GM03348 (cell line): ENCODE measurements at places on chromosomes 7 and 10.

DNA sequence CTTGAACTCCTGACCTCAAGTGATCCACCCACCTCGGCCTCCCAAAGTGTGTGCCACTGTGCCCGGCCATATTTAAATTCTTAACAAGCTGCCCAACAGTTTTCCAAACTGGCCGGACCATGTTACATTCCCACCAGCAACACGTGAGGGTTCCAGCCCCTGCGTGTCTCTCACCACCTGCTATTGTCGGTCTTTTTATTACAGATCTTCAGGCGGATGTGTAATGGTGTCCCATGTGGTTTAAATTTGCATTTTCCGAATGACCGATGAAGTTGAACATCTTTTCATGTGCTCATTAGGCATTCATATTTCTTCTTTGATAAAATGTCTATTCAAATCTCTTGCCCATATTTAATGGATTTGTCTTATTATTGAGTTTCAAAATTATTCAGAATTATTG, 11.5 kb downstream of the ELFN1 start:
- no peak for DNase-seq

DNA sequence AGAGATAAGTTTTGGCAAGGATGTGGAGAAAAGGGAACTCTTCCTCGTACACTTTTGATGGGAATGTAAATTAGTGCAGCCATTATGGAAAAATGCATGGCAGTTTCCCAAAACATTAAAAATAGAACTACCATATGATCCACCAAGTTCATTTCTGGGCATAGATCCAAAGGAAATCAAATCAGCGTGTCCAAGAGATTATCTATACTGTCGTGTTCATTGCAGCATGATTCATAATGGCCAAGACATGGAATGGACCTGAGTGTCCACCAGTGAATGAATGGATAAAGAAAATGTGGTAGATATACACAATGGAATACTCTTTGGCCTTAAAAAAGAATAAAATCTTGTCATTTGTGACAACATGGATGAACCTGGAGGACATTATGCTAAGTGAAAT, 70.3 kb upstream of the RSU1 start:
- DNase-seq, result no peak

GRCh38 chr10:5269791-5270190, 73.2 kb downstream of the AKR1C4 start:
- DNase-seq, result no peak

- no peak for DNase-seq
Measured at GRCh38 chr7:158127241-158127640, 460.4 kb downstream of the PTPRN2 start.

DNA sequence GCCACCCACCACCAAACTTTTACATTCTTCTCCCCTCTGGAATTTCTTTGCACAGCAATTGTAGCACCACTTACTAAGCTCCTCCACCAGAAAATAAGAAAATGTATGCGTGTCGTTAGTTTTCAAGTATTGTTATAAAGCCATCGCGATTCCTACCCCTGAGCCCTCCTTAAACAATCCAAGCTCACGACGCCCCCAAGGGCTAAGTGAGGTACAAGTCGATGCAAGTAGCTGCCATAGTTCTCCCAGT, 1.3 kb downstream of the FRAT2 start:
- DNase-seq, result no peak

- DNase-seq, result no peak
Measured at GRCh38 chr10:71080381-71081228, 131.8 kb upstream of the UNC5B start.

DNA sequence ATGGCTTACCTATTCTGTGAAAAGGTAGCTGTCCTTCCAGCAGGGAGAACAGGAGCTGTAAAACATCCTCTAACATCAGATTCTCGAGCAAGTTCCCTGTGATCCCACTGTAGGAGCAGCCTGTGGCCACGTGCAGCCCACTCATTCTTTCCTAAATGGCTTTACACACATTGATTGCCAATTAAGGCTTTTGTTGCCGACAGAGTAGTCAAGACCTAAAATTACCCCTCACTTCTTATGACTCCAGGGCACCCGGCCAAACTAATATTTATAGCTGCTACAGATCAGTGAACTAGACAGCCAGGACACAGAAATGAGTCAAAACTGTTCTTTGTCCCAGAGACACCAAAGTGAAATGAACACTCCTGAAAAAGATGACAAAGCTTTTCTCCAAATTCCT, 832.1 kb downstream of the SORCS3 start:
- no peak for DNase-seq

- no peak for DNase-seq
Measured at GRCh38 chr10:44828508-44829142, 82.5 kb upstream of the TMEM72 start.

DNA sequence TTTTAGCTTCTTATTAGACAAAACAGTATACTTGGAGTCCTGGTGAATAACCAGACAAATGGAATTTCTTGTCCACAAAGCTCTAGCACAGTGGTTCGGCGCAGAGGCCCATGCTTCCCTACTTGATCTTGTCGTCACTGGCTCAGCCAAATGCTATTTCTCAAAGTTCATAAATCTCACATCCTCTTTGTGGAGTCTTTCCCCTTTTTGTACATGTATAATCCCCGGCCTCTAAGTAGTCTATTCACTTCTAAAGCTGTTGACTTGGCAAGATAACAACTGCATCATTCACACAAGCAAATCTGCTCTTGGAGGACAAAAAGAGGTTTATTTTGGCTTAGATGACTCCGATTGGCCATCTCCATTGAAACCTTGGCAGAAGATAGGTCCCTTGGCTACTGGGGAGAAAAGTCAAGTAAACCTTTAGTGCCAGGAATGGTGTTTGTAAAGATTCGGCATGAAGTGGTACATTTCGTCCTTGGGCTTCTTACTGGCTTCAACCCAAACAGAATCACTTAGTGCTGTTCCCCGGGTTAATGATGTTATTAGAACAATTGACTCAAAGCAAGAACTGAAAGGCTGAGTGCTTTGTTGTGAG, 5.1 kb upstream of the AKR1E2 start:
- DNase-seq, result no peak

- DNase-seq, result no peak
Measured at GRCh38 chr10:15802375-15802949, 57.8 kb downstream of the MINDY3 start.

DNA sequence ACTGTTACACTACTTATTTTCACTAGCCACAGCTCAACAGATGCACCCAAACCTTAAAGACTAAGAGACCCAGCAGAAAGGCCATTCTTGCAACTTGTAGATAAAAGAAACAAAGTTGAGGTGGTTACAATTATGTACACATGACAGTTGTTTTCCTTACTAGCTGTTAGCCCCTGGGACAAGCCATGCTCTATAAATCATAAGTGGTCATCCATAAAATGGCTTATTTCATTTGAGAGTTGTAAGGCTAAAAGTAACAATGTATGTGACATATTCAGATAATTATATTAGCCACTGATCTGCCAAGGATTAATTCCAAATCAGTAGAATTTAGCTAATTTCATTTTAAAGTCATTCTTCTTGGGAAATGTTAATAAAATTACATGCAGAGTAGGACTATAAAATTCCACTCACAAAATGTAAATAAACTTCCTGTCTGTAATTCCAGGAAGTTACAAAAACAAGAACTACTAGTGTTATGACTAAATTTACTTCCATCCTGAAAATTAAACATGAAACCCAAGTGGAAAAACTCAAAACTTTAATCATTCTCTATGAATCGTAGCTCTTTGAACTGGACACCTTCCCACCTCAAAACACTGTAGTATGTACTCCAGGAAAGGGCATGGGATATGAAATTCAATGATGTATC, 13.3 kb downstream of the SLC37A3 start:
- no peak for DNase-seq

DNA sequence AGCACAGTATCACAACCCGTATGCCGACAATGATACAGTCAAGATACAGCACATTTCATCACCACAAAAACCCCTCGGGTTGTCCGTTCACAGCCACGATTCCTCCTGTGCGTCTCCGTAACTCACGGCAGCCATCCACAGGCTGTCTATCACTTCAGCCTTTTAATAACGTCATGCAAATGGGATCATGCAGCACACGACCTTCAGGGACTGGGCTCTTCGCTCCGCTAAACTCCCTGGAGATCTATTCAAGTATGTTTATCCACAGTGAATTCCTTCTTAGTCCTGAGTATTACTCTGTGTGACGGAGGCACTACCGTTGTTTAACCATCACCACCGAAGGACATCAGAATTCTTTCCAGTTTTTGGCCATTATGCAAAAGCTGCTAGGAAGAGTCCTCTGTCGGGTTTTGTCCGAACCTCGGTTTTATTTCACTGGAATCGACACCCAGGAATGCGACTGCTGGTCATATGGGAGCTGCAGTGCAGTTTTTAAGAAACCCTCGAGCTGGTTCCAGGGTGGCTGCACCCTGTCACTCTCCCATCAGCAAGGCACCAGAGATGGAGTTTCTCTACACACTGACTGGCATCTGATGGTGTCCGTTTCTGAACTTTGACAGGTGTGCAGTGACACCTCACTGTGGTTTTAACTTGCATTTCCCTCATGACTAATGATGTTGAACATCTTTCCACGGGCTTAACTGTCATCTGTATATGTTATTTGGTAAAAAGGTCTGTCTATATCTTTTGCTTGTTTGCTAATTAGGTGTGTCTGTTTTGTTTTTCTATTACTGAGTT, 193.6 kb downstream of the MAD1L1 start:
- no peak for DNase-seq

GRCh38 chr10:75957314-75958120, 526.1 kb downstream of the LRMDA start:
- no peak for DNase-seq

GRCh38 chr10:34626158-34626880, 188.8 kb downstream of the PARD3 start:
- DNase-seq, result peak; percentile 15

GRCh38 chr7:43868681-43869005, 674 bp downstream of the MRPS24 start:
- DNase-seq, result no peak
